ENCODE measurements at places on chromosomes 7 and 10.

DNA sequence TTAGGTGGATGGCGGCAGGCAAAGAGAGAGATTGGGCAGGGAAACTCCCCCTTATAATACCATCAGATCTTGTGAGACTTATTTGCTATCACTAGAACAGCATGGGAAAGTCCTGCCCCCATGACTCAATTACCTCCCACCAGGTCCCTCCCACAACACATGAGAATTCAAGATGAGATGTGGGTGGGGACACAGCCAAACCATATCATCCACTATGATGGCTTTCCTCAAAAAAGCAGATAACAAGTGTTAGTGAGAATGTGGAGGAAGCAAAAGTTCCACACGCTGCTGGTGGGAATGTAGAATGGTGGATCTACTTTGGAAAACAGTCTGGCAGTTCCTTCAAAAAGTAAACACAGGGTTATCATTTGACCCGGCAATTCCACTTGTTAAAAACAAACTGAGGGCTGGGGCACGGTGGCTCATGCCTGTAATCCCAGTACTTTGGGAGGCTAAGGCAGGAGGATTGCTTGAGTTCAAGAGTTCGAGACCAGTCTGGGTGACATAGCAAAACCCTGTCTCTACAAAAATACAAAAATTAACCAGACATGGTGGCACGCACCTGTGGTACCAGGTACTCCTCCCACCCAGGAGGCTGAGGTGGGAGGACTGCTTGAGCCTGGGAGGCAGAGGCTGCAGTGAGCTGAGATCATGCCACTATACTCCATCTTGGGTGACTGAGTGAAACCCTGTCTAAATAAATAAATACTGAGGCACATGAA, 161.4 kb upstream of the EEPD1 start:
- no peak for DNase-seq

GRCh38 chr7:16889851-16890415, 8.2 kb upstream of the AGR3 start:
- no peak for DNase-seq

DNA sequence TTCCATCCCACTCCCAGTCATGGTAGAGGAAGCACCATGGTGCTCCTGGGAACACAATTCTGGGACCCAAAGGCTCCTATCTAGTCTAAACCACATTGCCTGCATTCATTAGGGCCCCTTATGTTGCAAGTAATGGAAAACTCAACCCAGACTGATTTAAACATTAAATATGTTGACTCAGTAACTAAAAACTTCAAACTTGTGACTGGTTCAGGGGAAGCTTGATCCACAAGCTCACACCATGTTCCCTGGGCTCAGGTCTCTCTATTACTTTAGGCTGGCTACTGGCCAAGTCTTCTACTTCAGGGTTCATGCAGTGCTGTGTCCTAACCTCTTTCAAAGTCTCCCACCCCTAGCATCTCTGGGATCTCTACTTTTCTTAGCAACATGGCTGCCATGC, 13.1 kb downstream of the WNT16 start:
- no peak for DNase-seq

DNA sequence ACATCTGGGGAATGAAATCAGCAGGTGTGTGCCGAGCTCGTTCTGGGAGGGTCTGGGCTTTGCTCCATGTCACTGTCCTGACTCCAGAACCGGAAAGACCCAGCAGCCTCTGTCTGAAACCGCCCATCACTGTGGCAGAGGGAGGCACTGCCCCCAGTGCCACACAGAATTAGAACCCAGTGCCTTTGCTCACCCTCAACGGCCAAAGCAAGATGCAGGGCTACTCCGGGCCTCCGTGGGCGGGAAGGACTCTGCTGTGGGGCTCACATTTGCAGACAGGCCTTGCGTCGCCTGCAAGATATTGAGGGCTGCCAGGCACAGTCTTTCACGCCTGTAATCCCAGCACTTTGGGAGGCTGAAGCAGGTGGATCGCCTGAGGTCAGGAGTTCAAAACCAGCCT, 219.2 kb upstream of the PPP2R2D start:
- no peak for DNase-seq

- DNase-seq, result no peak
Measured at GRCh38 chr7:147941381-147941780, 649.2 kb upstream of the C7orf33 start.

DNA sequence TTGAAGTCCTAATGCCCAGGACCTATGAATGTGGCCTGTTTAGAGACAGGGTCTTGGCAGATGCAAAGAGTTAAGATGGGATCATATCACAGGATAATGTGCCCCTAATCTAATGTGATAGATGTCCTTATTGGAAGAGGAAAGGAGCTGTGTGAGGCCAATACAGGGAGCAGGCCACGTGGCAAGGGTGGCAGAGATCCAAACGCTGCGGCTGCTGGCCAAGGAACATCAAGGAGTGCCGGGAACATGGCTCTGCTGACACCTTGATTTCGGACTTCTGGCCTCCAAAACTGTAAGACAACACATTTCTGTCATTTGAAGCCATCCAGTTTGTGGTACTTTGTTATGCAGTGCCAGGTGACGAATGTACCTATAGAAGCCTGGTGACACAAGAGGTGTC, 37.7 kb upstream of the EZH2 start:
- DNase-seq, result no peak

- no peak for DNase-seq
Measured at GRCh38 chr10:70323697-70324338, 40.0 kb upstream of the NPFFR1 start.

- DNase-seq, result no peak
Measured at GRCh38 chr10:6543431-6544005, 36.6 kb downstream of the PRKCQ start.

DNA sequence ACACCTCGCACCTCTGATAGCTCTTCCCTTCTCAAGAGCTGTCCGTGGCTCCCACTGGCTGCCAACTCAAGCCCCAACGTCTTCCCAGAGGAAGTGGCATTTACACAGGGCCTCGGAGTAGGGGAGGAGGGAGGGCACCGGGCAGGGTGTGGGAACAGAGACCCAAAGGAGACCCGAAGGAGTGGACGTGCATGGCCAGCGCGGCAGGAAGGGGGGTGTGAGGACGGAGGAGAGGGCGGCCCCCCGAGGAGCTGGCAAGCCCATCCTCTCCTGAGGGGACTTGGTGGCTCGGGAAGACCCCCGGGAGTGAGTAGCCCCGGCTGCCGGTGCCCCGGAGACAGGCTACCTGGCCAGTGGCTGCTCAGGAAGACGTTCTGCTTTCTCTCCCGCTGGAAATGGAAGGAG, 85.9 kb downstream of the FOXL3 start:
- DNase-seq, result no peak

DNA sequence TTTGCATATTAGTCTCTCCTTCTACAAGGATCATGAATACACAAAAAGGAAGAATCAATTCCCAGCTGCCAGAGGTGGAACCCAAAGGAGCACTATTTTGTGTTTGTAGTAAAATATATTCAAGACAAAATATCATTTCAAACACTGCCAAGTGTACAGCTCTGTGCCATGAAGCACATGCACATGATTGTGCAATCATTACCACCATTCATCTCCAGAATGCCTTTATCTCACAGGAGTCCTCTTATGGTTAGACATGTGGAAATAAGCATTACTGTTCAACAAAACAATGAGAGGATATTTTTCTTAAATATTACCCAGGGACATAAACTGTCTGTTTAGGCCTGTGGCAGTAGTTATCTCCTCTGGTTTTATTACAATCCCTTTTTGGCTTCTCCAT, 151.4 kb upstream of the PPP1R3A start:
- DNase-seq, result no peak

GRCh38 chr10:103727546-103727963, 127.8 kb downstream of the SH3PXD2A start:
- DNase-seq, result no peak

DNA sequence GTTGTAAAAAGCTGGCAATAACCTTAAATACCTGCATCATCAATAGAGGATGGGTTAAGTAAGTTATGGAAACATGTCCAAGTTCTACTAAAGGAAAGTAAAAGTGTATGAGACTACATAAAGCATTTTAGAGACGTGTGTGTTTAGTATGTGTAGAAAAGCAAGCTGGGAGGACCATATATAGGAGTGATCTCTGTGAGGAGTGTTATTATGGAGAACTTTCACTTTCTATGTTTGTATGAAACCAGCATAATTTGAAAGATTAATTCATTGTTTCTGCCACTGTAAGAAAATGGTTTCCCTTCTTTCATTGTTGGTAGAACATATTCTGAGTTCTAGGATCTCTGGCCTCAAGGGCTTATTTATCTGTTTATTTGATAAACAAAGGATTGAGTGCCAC, 19.2 kb upstream of the PDLIM1 start:
- DNase-seq, result no peak

- no peak for DNase-seq
Measured at GRCh38 chr7:92335574-92335973, 89.8 kb downstream of the ANKIB1 start.

DNA sequence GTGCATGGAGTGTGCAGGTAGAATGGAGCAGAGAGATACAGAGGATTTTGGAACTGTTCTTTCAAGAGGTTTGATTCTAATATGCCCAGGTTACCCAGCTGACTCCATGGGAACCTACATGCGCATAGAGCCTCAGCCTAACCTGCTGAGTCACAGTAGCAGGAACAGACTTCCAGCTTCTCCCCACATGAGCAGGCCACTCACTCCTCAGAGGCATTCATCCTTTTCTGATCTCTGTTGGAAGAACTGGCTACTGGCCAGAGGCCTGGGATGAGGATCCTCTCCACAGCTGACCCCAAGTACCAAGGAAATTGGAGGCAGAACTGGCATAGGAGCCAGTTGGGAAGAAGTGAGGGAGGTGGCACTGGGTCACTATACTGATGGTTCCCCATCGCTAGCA, 17.9 kb upstream of the CCSER2 start:
- no peak for DNase-seq

GRCh38 chr7:124570558-124570957, 195.0 kb downstream of the GPR37 start:
- DNase-seq, result no peak

DNA sequence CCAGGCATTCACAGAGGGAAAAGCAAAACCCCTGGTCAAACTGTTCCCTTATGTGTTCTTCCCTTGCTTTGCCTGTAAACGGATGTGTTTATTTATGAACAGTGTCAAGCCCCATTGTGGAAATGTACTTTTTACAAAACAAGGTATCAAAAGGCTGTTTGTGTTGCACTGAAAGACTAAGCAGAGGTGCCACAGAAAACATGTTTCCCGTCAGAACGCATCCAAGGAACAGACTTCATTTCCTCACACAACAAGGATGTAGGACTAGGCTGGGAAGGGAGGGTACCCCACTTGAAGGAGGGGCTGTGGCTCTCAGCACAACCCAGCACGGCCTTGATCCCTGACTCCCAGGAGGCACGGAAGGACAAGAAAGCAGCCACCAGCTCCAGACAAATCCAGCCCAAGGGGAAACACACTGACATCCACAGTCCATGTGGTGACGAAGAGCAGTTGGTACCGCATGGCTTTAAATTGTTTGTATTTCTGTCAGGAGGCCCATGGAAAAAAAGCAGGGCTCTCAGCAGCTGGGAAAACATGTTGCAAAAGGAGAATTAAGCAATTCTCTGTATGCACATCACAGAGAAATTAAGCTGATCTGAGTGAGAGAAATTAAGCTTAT, 85.6 kb downstream of the RNF216 start:
- no peak for DNase-seq

GRCh38 chr10:113019692-113020474, 69.8 kb downstream of the TCF7L2 start:
- peak; percentile 71 for DNase-seq

GRCh38 chr7:106110238-106110560, 1.9 kb downstream of the SYPL1 start:
- no peak for DNase-seq

DNA sequence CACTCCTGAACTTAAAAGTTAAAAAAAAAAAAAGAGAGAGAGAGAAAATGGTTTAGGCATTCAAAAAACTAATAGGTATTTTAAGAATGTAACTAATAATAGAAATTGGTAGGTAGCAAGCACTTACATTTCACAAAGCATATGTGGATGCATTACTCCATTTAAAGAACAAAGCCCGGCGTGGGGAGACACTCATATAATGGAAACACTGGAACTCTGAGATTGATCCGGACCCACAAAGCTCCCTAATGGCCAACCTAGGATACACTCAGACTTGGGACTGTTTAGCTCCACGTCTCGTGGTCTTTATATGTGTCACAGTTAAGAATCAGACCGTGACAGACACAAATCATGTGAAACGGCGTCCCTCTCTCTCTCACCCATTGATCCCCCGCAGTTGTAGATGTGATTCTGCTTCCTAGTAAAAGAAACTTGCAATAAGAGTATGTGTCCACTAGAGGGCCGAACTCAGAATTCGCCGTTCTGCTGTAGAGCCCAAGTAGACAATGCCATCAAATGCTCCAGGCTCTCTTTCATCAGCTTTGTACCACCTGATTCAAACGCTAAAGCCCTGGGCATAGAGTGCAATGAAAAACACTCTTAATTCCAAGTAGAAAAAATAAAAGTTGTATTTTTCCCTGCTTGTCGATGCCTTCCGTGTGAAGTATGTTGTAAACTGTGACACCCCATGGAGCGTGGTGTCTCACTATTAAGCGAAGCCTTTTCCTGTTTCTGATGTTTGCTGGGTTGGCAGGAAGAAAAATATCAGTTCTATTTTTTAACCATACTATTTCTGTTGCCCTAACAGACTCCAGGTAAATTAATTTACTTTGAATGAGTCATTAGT, 429.0 kb upstream of the MTPN start:
- DNase-seq, result no peak

- DNase-seq, result no peak
Measured at GRCh38 chr7:110043519-110043918, 1047.4 kb upstream of the LRRN3 start.

DNA sequence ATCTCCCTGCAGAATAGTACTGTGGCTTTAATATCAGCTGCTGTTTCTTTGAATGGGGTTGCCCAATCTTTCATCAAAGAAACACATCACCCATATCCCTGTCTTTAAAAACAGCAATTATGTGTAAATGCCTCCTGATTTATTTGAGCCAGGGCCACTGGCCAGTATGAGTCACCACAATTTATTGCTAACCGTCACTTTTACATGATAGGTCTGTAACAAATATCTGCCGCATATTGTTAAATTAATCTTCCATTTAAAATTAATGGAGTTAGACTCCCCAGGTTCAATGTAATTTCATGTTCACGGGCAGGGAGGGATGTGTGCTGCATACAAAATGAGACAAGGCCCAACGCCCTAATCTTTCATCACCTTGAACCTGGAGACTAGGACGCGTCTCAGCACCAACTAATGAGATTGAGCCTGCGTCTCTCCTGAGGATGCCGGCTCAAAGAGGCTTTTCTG, 673.4 kb downstream of the AUTS2 start:
- DNase-seq, result no peak

GRCh38 chr7:17069146-17069545, 187.4 kb upstream of the AGR3 start:
- no peak for DNase-seq

GRCh38 chr10:124686707-124687376, 57.3 kb downstream of the FAM53B start:
- DNase-seq, result no peak
